NCI-H1417 (cell line): ENCODE measurements at places on chromosomes 1 and 21.

DNA sequence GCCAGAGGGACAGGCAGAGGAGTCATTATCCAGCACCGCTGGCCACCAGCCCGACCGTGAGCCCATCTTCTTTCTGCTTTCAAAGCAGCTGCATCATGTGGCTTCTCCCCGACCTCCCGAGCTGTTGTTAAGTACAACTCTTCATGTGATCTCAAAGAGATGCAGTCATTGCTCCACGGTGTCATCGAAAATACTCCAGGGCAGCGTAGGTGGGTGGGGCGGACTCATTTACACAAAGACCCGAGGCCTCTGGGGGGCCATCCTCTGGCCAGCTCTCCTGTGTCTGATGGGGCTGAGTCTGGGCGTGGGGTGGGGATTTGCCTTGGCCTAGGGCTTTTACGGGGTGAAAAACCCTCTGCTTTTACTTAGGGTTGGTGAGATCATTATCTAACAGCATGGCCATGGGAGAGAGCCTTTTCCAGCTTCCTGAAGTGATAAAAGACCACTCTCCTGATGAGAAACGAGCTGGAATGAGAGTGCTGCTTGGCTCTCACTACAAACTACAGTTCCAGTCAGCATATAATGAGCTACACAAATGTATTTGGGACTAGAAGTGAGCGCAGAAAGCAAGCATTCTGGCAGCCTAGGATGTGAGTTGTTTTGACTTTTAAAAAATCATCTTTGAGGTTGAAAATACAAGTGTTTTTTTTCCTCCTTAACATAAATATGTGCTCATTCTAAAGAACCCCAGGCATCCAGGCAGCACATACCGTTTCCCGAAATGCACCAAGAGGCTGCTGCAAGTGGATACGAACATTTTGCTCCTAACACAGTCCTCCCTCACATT lies 165.0 kb downstream of the RHOU start:
- no peak for DNase-seq

GRCh38 chr1:234262007-234262753 lies 111.1 kb upstream of the COA6 start:
- no peak for DNase-seq

- DNase-seq, result peak; percentile 10
Measured at GRCh38 chr1:14735841-14736240, 137.4 kb downstream of the KAZN start.

DNA sequence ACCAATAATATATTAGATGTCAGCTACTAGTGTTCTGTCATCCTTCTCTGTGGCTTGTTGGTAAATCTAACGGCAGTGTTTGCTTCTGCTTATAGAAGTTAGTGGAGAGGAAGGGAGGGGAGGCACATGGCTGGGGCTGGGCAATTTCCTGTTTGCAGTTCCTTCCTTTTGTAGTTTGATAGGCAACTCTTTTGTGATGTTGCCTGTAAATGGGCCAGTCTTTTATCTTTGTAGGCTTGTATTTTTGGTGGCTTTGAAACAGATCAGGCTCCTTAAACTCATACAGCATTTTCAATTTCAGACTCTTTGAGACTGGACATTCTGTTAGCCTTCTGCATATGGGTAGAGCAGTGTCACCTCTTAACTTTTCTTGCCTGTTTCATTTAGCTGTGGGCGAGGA lies 48.1 kb downstream of the CDC14A start:
- DNase-seq, result no peak

DNA sequence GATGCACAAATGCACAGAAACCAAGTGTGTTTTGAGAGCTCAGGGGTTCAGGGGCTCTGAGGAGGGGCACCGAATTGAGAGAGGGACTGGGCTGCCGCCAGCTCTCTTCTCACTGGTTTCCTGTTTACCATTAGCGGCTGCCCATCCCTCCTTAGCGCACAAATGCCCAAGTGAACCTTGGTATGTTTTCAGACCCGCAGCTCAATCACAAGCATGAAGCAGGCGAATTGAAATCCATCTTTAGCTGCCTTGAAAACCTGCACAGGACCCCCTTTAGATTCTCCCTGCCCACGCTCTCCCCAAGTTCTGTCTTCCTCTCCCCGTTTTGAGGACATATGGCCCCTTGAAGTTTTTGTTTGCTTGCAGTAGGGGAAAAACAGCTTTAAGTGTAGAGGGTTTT lies 61.1 kb upstream of the ACOT11 start:
- peak; percentile 64 for DNase-seq

GRCh38 chr1:153633754-153634665 lies at the start of gene CHTOP:
CHTOP (plus strand) TSS chr1:153634066; CDS start chr1:153636589, 2,523 bp downstream.
- DNase-seq, result peak; percentile 100

DNA sequence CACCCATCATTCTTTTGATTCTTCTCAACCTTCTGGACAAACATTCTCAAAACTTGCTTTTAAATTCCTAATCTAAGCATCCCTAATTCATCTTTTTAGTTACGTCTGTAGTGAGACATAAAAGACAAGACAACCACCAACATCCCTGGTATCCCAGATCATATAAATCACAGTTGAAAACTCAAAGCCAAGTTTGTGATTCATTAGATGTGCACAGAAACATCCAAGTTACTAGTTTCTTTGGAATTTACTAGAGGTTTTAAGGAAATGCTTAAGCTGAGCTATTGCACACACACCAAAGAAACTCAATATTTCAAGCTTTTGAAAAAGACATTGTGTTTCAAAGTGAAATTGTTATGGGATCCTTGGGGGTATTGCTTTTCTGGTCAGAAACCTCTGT lies 47.6 kb downstream of the ATP6V1G3 start:
- DNase-seq, result no peak

GRCh38 chr1:193176113-193176512 lies 10.3 kb downstream of the B3GALT2 start:
- DNase-seq, result no peak
